HCEC 1CT (cell line): ENCODE measurements at places on chromosomes 6 and 20.

DNA sequence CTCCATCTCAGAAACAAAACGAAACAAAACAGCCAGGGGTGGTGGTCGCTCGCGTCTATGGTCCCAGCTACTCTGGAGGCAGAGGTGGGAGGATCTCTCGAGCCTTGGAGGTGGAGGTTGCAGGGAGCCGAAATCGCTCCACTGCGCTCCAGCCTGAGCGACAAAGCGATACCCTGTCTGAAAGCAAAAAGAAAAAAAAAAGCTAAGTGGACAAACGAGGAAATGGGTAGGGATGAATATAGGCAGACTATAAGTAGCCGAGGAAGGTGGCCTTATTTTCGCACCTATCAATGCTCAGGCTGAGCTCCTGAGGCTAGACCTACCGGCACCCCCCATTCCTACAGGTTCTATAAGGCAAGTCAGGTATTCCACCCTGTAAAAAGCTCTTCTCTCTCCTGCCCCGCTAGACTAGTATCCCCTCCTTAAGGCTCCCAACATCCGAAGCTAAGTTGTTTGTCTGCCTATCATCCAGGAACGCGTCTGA lies 650 bp upstream of the CASP8AP2 start:
- peak; percentile 3 for DNase-seq

DNA sequence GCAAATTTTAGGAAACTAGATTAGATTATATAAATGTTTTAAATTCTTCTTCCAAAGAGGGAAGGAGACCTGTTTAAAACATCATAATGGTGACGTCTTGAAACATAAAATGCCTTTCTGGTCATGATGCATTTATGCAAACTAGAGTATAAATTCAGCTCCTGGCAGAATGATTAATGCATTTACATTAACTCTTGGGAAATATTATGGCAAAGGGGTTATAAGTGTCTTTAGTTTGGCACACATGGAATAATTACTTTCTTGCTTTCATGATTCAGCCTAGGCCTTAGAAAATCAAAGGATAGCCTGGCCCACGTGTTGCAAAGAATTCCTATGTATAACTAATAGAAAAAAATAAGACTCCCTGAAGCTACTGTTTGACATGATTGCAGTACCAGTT lies 639.2 kb downstream of the RFPL4B start:
- no peak for DNase-seq

- DNase-seq = no peak
Observed at GRCh38 chr20:8800089-8800488, 268.8 kb upstream of the PLCB4 start.

GRCh38 chr6:74912234-74912633 lies 293.6 kb downstream of the COL12A1 start:
- no peak for DNase-seq
